DMS153 (cell line): ENCODE measurements at places on chromosomes 4 and X.

GRCh38 chr4:139736661-139737060 lies 71.0 kb downstream of the MGST2 start:
- no peak for DNase-seq

- DNase-seq: no peak
Measured at GRCh38 chr4:88989990-88990389, 67.0 kb downstream of the FAM13A start.

GRCh38 chrX:132272826-132273225 lies 53.6 kb upstream of the RAP2C start:
- no peak for DNase-seq

GRCh38 chr4:17203797-17204196 lies 305.4 kb upstream of the LDB2 start:
- DNase-seq: no peak

DNA sequence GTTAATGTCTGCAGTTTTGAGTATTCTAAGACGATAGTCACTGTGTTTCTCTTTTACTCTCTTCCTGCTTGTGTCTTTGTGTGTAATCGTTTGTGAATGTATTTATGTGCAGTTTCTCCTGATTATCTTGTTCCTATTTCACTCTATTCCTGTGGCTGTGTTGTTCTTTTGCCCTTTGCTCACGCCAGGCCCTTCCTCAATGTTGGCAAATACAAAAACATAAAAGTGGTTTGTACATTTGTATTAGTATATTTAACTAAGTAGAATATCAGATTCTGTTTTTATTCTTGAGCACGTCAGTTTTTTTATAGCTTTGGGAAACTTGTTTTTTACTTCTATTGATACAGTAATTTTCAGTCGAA lies 107.6 kb upstream of the BMPR1B start:
- no peak for DNase-seq

- no peak for DNase-seq
Measured at GRCh38 chr4:92232566-92232965, 71.2 kb upstream of the GRID2 start.

- no peak for DNase-seq
Measured at GRCh38 chr4:28176942-28177341, 1316.3 kb downstream of the STIM2 start.

GRCh38 chr4:8394061-8394519 lies 46.4 kb downstream of the ACOX3 start:
- DNase-seq: no peak

- DNase-seq: no peak
Measured at GRCh38 chrX:16039363-16039762, 84.0 kb upstream of the GRPR start.

- DNase-seq: no peak
Measured at GRCh38 chr4:39384563-39384962, 18.4 kb upstream of the RFC1 start.

- DNase-seq: no peak
Measured at GRCh38 chr4:48653217-48654014, 126.7 kb downstream of the FRYL start.

DNA sequence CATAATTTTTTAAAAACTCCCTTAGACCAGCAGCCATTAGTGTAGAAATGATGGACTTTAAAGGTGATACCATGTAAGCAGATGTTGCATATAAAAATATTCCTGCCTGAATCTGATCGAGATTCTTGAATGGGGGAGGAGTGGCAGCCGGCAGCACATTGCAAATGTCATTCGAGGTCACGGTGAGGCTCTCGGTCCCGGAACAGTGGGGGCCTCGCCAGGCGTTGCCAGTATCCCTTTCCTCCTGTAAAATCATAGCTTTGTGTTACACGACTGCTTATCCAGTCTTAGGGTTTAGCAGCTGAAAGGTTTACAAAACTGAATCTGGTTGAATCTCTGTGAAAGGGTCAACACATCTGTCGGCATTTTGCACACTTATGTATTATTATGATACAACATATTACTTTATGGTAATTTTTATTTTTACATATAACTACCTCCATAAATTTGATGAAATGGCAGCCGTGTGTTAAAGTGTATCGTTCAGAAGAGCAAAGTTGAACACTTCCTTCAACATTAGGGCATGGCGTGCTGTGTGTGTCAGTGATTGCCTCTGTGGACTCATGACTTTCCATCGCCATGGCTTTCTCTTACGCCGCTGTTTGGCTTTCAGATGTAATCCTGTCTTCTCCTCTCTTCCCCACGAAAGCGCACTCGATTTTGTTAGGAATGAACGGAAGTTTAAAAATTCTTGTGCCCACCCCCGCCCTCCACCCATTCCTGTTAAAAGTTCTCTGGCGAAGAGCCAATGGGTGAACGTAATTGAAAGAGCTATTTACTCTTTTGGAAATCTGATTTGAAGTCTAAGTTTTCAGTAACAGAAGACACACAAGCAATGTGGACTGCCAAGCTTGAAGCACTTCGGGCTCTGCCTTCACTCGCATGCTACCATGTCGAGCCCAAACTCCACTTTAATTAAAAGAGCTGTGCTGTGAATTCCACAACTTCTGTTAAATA lies 114.8 kb downstream of the STOX2 start:
- DNase-seq: no peak

GRCh38 chr4:37976991-37977470 lies 16.8 kb downstream of the PTTG2 start:
- no peak for DNase-seq

GRCh38 chr4:56859841-56860240 lies 38.3 kb upstream of the SPINK2 start:
- DNase-seq: no peak

- DNase-seq: no peak
Measured at GRCh38 chr4:98383431-98384106, 122.4 kb downstream of the RAP1GDS1 start.

DNA sequence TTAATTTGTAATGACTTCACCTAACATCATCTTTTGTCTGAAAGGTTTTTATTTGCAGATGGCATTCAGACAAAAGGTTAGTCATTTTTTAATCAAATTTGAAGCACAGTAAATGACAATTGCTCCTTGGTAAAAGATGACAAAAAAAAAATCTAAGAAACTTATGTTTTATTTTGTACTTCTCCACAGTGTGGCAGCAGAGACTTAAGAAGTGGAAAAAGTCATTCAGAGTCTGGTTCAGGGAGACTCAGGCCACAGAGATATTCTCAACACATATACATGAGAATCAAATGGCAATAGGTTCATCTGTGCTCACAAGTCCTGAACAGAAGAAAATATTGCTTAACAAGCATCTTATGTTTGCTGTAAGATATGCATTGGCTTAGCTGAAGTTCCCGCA lies 436.2 kb downstream of the KCNIP4 start:
- no peak for DNase-seq

GRCh38 chr4:104938624-104939023 lies 208.1 kb upstream of the TET2 start:
- no peak for DNase-seq

- DNase-seq: no peak
Measured at GRCh38 chr4:7715271-7716009, 224.2 kb downstream of the AFAP1 start.

- DNase-seq: peak; percentile 16
Measured at GRCh38 chrX:153723351-153724251, 586 bp downstream of the BCAP31 start.

- DNase-seq: no peak
Measured at GRCh38 chr4:98564852-98565251, 93.6 kb downstream of the TSPAN5 start.

DNA sequence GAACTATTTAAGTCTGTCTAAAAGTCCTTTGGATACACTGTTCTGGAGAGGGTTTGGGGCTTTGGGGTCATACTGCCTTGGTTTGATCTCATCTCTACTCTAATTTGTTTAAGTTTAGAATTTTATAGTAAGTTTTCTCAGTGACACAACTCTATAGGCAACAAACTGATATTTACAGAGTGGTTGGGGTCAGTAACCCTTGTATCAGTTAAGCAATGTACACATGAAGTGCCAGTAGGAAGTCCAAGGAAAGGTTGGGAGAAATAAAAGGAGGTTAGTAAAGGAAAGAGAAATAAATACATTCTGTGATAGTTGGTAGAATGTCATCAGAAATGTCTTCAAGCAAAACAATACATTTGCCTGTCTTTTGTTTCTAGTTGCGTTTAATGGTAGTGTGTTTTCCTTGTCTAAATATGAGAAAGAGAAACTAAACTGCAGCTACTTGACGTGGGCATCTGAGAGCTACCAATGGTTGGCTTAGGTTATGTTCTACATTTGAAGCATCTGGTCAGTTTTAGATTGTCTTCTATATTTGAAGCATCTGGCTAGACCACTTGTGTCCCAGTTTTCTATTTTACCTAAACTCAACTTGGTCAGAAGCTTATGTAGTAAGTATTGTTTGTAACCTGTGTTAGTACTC lies 6.9 kb downstream of the ATP7A start:
- no peak for DNase-seq

DNA sequence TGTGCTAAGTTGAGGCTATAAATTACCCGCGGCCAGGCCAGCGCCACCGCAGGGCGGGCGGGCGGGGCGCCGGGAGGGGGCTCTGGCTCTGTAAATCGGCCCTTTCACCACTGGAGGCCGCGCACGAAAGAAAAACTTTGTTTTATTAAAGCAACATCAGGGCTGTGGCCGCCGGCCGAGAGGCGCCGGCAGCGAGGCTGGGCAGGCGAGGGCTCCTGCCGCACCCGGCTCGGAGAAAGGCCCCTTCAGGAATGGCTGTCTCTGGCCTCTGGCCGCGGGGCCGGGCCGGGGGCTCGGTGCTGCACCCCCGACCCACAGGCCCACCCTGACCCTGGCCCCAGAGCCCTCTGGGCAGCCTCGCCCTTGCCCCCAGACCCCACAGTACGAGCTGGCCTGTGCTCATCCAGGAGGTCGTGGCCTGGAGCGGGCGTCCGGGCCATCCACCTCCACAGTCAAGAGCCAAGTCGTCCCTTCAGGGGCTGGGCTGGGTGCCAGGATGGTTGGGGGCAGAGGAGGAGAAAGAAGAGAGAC lies 29.5 kb upstream of the FGFR3 start:
- no peak for DNase-seq

- no peak for DNase-seq
Measured at GRCh38 chr4:74111306-74111975, 12.4 kb upstream of the CXCL2 start.

DNA sequence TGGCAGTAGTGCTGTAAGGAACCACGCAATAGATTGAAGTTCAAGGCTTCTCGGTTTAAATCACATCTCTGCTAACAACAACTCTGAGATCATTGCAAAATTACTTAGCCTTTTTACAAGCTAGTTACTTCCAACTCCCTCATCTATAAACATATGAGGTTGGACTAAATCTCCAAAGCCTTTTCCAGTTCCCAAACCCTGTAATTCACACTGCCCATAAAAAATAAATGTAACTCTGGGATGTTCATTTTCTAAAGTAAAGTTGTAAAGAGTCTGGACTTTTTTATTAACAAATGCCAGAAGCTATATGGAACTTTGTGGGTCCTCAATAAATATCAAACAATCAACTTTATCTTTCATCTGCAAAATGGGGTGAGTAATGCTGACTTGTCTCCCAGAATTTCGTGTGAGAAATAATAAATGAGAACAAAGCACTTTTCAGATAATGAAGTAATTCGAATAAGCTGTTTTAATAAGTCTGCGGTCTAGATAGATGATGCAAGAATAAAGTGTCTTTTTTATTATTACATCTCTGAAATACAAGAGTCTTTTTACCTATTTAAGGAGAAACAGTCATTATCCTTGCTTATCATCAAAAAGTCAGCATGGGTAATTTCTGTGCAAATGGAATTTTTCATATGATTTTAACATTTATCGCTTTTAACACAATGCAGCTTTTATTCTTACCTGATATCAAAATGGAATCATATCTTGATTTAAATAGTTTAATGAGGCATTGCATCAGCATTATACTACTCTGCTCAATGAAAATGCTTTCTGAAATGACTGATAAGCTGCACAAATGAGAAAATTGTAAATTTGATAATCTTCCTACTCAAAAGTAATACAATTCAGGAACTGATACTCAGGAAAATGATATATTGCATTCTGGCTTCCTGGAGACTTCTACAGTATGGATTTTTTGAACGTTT lies 252.6 kb downstream of the BANK1 start:
- no peak for DNase-seq

DNA sequence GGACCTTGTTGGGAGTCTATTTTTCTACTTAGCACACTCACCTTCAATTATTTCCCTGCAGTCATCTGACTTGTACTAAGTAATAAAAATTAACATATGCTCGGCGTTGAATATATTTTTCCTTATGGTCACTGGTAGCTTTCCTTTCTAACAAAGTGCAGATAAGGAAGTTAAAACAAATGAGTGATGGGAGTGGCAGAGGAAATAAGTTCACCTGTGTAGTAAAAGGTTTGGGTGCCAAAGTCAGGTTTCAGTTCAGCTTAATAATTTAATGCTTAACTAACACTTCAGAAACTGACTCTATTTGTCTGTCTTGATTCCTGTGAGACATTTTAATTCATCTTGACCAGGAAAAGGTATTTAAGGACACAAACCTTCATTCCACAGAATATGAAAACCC lies 184.4 kb downstream of the PCDH7 start:
- no peak for DNase-seq

DNA sequence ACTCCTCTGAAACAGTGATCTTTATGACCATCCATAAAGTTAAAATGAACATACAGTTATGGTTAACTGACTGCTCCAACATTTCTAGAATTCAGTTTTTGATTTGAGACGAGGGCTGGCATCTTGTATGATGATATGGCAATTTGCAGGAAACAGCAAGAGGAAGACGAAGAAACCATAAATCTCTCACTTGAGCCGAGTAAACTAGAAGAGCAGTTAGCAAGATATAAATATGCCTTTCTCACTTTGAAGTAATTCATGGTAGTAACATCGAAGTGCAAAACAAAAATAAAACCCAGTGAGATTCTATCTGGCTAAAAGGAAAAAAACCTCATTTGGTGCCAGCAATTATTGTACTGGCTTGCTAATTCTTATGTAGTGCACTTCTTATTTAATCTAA lies 139.0 kb upstream of the SPRY1 start:
- no peak for DNase-seq

DNA sequence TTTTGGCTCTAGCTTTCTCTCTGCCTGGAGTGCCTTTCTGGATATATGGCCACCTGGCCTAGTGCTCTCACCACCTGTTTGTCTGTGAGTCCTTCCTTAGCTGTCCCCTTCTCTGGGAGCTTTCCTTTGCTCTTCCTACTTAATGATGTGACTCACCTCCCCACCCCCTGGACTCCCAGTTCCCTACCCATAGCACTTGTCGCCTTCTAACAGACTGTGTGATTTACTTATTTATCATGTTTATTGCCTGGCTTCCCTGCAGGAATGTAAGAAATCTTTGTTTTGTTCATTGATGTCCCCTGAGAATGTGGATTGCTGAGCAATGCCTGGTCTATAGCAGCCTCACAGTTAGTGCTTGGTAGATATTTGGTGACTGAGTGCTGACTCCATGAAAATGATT lies 18.9 kb downstream of the ADD1 start:
- no peak for DNase-seq

DNA sequence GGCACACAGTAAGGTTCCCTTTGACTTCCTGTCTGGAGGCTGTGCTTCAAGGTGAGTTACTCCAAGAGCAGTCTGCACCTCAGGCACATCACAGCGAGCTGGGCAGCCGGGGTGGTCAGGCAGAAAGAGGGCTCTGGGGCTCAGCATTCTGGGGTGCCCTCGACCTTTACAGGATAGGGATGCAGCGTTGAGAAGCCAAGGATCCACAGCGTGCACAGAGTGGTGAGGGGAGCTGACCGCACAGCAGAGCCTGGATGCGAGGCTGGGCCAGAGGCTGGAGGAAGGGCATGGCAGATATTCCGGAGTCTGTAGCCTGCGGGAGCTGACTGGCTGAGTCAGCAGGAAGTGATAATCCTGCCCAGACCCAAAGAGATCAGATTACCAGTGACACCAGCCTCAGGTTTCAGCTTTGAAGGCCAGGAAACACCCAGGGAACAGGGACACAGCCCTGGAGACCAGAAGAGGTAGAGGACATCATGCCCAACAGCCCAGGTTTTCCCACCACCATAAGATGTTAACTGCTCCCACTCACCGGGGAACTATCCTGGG lies 38.4 kb upstream of the PDLIM3 start:
- DNase-seq: peak; percentile 86
